ENCODE measurements at places on chromosomes 7 and 10.

GRCh38 chr10:60430017-60430416 lies 40.3 kb upstream of the ANK3 start:
- DNase-seq, result no peak

GRCh38 chr7:80552031-80552694 lies 40.3 kb upstream of the GNAT3 start:
- DNase-seq, result no peak

DNA sequence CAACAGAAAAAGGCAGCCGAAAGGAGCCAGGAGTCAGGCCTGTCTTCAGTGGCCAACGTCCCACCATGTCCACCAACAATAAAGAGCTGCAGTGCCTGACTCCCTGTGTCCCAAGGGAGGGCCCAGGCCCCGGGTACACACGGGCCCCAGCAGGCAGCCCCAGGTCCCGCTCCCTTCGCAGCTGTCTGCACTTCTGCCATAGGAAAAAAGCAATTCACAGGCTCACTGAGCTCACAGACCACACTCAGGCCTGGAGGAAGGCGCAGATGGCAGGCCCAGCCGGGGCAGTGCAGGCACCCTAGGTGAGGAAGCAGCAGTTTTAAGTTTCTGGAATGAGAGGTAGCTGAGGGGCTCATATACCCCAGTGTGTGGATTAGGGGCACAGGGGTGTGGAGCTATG lies 100.5 kb downstream of the PRKAG2 start:
- DNase-seq, result no peak

DNA sequence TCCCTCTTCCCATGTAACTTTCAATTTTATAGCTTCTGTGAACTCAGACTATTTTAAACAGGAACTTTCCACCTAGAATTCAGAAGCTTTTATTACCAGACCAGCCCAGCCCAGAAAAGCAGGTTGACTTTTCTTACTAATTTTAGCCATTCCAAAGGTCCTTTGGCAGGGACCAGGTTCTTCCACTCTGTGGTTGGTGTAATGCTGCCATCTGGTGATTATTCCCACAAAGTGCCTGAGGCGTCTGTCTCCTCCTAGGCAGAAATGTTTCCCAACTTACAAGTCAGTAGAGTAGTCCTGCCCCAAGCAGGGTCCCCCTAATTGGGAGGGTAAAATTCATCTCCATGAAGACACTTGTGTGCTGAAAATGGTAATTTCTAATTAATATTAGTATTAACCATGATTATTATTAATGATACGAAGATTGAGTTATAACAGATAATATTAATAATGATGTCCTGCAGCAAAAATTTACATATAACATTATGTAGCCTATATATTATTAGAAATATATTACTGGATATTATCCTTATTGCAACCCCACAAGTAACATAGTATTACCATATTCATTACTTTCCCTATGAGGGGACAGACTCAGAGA lies 53.0 kb upstream of the PPP1R17 start:
- DNase-seq, result peak; percentile 28
